ENCODE measurements at places on chromosomes 11 and 22. TPM values are rescaled to one million over a fixed set of nuclear protein-coding genes. Genes with fewer than 3 reads are reported as not detected.

Gene IGSF22
- not detected for total RNA-seq

Gene P2RY2
- 11.2 TPM for total RNA-seq

Gene C22orf23
- 0.23 TPM for total RNA-seq

Gene APOL6
- total RNA-seq = 1.7 TPM

Gene SHANK2
- 8.6 TPM for total RNA-seq

Gene UCP2
- 87.4 TPM for total RNA-seq

Gene FOLH1
- not detected for total RNA-seq

Gene CWC15
- total RNA-seq = 35.7 TPM

Gene NEFH
- 0.19 TPM for total RNA-seq

Gene FAM180B
- not detected for total RNA-seq

Gene SMC1B
- 0.03 TPM for total RNA-seq

Gene CENATAC
- total RNA-seq = 10.6 TPM

Gene UBQLN3
- not detected for total RNA-seq

Gene LRRC56
- total RNA-seq = 1.0 TPM

Measured in A549 treated with AZD2906 at 1 μM for 4 hours (cell line).